ENCODE measurements at places on chromosomes 13 and 19. TPM values are rescaled to one million over a fixed set of nuclear protein-coding genes. Genes with fewer than 3 reads are reported as not detected.

Gene RFPL4AL1
- not detected for total RNA-seq

Gene PCDH20
- total RNA-seq: 24.0 TPM

Gene PRDX2
- 290 TPM for total RNA-seq

Gene MCEMP1
- not detected for total RNA-seq

Gene KCNJ14
- total RNA-seq: 0.92 TPM

Gene LTBP4
- total RNA-seq: 35.3 TPM

Gene NTF4
- total RNA-seq: not detected

Gene B3GNT3
- total RNA-seq: 0.46 TPM

Gene LAIR1
- 2.8 TPM for total RNA-seq

Gene FFAR2
- total RNA-seq: 0.23 TPM

Gene TMPRSS9
- total RNA-seq: 0.23 TPM

Gene ZNF345
- 22.8 TPM for total RNA-seq

Gene CABP5
- not detected for total RNA-seq

Gene PIH1D1
- total RNA-seq: 60.2 TPM

Gene CLDND2
- not detected for total RNA-seq

Gene SHISA7
- total RNA-seq: 4.6 TPM

Gene SCGB2B2
- total RNA-seq: 1.2 TPM

Gene SYDE1
- total RNA-seq: 3.9 TPM

Gene MAP4K1
- 1.2 TPM for total RNA-seq

Gene CGB1
- not detected for total RNA-seq

Gene TRAPPC5
- total RNA-seq: 16.1 TPM

Gene DCLK1
- 391 TPM for total RNA-seq

Gene COX7A1
- total RNA-seq: 2.3 TPM

Gene CFAP97D2
- total RNA-seq: 0.23 TPM

Gene ZNF221
- total RNA-seq: 20.3 TPM

Gene TEX29
- total RNA-seq: not detected

Gene MICU2
- 51.0 TPM for total RNA-seq

Gene CGB5
- not detected for total RNA-seq

Gene IGFL2
- total RNA-seq: 0.92 TPM

Gene SIGLEC9
- total RNA-seq: 0.69 TPM

Gene KMT2B
- 6.2 TPM for total RNA-seq

Gene FOXO1
- total RNA-seq: 29.5 TPM

Gene PABPC3
- total RNA-seq: 0.69 TPM

Gene MBD3L2
- total RNA-seq: not detected

Gene ZNF575
- total RNA-seq: 1.8 TPM

Gene KRTDAP
- total RNA-seq: not detected

Gene TLE2
- 27.2 TPM for total RNA-seq

Gene CATSPERD
- 0.23 TPM for total RNA-seq

Gene ERICH4
- total RNA-seq: not detected

Gene CIC
- total RNA-seq: 20.8 TPM

Gene SIGLEC12
- not detected for total RNA-seq
